ENCODE measurements at places on chromosomes 2 and 18.

DNA sequence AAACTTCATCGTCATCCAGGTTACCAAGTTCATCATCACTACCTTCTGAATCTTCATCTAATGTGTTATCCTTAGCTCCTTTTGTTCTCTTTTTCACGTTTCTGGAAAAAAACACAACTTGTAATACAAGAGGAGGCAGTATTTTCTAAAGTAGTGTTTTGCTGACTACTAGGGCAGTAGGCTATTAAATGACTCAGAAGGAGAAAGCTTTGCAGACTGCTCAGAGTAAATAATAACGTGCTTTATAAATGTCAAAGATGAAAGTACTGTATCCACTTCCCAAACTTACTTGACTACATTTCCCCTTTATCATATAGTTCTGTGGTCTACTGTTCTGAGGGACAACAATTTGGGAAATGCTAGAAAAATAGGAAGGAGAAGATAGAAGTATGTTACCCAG is 15.6 kb downstream of the CEBPZOS start:
- no peak for DNase-seq

DNA sequence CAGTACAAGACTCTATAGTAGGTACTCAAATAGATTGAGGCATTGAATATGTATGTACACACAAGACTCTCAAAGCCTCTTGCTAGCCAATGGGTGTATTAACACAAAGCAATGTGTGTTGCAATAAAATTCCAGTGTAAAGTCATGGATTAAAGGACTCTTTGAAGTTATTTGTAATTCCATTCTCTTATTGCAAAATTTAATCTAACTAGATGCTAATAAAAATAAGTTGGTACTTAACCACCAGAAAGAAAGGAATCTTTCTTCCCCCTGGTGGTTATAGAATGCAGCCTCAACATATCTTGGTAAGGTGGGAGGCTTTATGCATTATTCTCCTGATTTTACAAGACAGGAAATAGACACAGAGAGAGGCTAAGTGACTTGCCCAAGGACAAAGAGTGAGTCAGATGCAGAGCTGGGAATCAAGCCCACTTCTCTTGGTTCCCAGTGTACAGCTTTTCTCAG is 18.0 kb downstream of the LRP1B start:
- DNase-seq: no peak

- no peak for DNase-seq
Measured at GRCh38 chr18:33605250-33605649, 27.2 kb downstream of the ASXL3 start.

DNA sequence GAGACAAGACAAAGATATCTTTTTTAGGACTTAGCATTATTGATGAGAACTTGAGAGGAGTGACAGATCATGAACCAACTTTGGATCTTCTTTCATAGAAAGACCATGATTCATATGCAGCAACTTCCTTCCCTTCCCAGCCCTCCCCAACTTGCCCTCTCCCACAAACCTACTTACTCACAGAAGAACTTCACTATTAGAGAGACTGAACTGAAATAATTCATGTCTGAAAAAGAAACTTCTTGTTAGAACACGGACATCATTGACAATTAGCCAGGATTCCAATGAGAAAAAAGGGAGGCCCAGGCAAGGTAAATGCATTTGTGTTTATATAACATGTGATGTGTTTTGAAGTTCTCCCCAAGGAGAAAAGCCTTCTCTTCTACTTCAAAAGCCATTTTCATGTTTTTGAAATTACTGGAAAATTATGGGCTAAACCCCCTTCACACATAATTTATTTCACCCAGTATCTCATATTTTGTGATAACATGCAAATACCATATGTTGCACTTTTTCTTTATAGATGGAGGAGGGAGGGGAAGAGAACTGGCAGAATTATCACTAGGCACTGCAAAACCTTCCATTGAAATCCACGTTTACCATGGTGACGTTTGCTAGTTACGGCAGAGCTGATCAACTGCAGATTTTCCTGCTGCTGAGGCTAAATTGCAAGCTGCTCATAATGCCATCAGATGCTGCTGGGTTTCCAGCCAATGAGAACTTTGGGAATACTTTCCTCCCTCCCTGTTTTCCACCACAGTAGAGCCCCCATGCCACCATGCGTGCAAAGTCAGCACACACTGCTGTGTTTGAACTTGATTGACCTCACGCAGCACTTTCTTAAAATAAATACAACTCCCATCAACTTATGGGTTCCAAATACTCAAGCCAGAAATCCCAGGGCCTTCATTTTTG is 294.7 kb downstream of the MEIS1 start:
- no peak for DNase-seq

GRCh38 chr2:11161747-11162146 is 6.5 kb downstream of the SLC66A3 start:
- no peak for DNase-seq

DNA sequence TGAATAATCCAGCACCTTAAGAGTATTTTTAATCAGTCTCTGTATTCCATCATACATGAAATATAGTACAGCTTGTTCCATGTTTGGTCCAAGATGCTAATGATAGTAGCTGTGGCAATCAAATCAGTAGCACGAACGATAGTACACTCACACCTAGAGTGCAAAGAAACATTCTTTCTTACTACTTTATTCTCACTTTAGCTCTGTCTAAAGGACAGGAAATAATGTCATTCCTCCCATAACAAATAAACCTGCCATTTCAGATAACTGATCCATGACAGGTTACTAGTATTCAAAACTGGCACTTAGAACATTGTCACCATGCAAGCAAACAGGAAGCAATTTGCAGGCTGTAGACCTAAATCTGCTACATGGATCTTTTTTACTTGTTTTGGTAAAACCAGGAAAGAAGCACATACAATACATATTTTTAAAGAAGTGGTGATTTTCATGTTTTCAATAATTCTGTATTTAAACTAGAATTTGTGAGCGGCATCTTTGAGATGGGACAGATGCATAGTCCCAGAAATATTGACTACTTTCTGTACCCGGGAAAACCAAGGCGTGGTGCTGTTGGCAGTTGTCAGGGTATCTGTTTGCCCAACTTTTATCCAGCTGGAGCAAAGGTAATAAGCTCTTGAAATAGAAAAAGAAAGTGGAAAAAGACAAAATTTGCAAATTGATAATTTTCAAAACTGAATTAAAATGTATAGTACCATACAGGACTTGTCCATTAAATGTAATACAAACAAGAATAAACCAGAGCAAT is 49.5 kb downstream of the IKZF2 start:
- DNase-seq: no peak

DNA sequence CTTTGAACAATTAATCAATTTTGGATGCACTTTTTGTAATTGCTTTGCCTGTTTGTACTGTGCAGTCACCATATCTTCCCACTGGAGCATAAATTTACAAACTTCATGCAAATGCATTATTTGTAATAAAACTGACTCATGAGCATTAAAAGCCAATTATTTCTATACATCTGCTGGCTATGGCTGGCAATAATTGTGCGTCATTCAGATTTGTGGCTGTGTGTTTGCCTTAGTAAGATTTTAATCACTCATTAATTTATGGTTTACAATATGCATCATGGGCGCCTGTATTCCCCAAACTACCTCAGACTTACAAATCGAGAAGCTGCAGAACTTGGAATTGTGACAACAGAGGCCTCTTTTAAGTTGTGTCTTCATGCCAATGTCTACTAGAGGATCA is 132.4 kb upstream of the TRIB2 start:
- no peak for DNase-seq

- DNase-seq: no peak
Measured at GRCh38 chr2:49306925-49307324, 152.6 kb upstream of the FSHR start.

GRCh38 chr2:41510108-41510507 is 537.7 kb upstream of the PKDCC start:
- DNase-seq: no peak

DNA sequence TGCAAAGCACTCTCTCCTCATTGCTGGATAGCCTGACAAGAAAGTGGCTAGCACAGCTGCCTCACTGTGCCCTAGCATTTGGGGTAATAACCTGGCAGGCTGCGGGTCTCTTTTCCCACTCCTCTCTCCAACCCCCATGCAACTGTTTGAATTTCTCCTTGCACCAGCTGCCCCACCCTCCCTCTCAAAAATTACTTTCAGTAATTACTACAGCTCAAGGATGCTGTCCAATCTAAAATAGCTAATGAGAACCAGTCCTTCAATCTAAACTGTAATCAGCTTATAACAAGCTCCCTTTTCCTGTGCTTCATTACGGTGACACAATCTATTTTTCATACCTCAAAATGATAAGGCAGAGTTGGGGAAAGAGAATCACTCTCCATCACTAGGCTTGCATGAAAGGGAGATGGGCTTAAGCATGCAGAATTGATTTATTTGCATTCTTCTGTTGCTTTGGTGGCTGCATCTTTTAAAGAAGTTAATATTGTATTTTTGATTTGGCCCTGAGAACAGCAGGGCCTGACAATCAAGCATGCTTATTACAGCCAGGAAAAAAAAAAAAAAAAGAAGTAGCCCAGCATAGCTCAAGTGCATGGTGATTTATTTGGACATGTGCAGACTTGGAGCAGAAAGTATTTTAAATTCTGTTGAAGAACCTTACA is 881.8 kb downstream of the SLC4A3 start:
- DNase-seq: no peak

Measured in CD4-positive, alpha-beta T cell treated with Interleukin-2 at 100 ng/mL for 4 hours (primary cell).